Omental fat pad (tissue), 4 donors: ENCODE measurements at places on chromosomes 11 and 22. TPM values are rescaled to one million over a fixed set of nuclear protein-coding genes. Genes with fewer than 3 reads are reported as not detected.

DNA sequence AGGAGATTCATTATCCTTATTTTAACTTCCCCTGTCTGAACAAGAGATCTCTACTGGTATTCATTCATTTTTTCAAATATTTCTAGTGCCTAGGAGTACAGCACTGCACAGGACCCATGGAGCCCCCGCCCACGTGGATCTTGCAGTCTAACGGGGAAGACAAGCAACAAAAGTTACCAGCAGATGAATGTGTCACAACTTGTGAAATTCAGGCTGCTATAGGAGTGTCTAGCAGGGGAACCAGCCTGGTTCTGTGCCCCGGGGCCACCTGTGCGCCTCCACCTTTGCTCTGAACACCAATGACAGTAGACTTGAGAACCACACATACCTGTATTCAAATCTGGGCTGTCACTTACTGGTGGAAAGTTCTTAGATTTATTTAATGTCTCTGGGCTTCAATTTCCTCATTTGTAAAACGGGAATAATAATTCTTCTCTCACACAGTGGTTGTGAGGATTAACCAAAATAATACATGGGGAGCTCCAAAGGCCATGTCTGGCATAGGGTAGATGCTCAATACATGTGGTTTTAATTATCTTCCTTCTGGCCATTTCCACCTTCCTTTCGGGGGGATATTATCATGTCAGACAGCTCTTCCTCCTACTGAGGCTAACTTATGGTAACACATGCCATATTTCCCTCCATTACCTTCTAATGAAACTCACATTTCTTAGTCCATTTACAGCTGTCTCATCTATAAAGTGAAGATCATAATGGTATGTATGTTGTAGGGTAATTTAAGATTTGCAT lies 17.8 kb downstream of the POU2AF1 start:
- DNase-seq = no peak

GRCh38 chr11:98568013-98568412 lies 452.7 kb upstream of the CNTN5 start:
- DNase-seq = no peak

MS4A6E gene
- total RNA-seq = 10.4 TPM

CRY2 gene
- 59.0 TPM for total RNA-seq
